ENCODE measurements at places on chromosomes 4 and X.

DNA sequence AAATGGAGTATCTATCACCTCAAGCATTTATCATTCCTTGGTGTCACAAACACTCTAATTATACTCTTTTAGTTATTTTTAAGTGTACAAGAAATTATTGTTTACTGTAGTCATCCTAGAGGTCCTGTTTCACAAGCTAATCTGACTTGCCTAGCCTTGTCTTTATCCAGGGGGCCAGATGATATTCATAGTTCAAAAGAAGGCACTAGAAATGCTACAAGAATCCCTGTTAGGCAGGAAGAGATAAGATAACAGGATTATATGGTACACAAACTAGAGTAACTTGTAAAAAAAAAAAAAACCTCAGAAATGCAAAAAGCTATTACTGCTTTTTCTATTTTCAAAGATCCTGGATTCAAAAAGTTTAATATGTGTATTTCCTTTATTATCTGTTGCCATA is 95.8 kb downstream of the MBNL3 start:
- no peak for DNase-seq

- no peak for DNase-seq
Measured at GRCh38 chr4:153804722-153805121, 15.8 kb upstream of the SFRP2 start.

GRCh38 chr4:7199129-7199725 is 6.9 kb downstream of the SORCS2 start:
- no peak for DNase-seq

DNA sequence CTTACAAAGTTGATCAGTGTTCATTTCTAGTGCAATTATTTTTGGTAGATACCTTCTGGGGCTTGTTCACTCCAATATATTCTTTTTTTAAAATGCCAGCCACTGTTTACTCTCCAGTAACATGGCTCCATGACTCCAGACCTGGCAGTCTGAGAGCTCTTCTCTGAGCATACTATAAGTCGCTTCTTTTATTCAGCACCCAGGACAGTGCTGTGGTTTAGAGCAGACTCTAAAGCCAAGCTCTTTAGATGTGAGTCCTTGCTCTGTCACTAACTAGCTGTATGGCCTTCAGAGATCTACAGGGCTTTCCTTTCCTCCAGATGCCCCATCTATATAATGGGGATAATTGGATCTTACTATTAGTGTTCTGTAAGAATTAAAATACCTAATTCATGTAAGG is 200.2 kb upstream of the FAM241A start:
- no peak for DNase-seq

DNA sequence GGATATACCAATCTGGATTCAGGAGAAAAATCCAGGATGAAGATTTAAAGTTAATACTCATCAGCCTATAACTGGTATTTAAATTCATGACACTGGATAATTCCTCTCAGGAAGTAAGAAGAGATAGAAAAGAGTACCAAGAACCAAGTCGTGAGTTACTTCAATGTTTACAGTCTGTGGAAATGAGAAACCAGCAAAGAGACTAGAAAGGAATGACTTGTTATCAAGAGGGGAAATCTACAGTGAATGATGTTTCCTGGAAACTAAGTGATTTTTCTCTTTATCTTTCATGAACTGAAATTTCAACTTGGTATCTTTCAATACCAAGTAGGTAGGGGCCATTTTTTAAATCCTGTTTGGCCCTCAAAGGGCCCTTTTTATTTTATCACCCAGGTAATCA is 217.9 kb upstream of the AFF2 start:
- no peak for DNase-seq

- no peak for DNase-seq
Measured at GRCh38 chr4:79958466-79959264, 114.4 kb downstream of the ANTXR2 start.

GRCh38 chrX:68746988-68747387 is 81.8 kb upstream of the EFNB1 start:
- DNase-seq, result no peak

DNA sequence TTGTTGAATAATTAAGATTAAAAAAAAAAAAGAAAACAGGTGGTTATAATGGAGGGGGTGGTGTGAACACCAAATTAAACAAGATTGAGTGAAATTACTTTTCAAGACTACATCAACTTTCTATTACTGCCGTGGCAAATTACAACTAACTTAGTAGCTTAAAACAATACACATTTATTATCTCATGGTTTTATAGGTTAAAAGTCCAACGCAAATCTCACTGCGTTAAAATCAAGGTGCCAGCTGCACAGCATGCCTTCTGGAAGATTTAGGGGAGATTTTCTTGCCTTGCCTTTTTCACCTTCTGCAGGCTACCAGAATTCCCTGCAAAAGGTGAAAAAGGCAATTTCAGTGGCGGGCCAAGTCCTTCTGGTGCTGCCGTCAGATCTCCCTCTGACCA is 58.5 kb downstream of the ATXN3L start:
- no peak for DNase-seq

DNA sequence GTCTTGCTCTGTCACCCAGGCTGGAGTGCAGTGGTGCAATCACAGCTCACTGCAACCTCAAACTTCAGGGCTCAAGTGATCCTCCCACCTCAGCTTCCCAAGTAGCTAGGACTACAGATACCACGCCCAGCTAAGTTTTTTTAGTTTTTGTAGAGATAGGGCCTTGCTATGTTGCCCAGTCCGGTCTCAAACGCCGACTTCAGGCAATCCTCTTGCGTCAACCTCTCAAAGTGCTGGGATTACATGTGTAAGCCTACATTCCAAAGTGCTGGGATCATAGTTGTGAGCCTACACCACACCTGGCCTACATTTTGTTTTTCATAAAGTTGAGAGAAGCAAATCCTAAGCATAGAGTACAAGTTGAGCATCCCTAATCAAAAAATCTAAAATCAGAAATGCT is 42.2 kb downstream of the SMARCA5 start:
- no peak for DNase-seq

DNA sequence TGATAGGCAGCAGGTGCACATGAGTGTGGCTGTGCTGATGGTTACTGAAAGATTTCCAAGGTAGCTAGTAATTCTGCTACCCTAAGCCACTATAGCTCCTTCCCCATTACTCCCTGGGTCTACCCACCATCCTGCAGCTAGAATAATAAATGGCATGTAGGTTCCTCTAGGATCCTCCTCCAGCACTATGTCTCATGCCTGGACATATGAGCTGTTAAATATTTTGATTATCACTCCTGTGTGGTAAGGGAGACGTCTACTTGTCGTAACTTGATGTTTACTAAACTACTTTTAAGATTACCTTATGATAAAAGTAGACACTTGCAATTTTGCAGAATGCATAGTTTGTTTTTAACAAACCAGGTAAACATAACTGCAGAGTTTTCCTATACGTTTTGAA is 35.5 kb downstream of the TET2 start:
- DNase-seq, result no peak

Measured in ovary (tissue), 10 donors.